ENCODE measurements at places on chromosomes 1 and 21.

DNA sequence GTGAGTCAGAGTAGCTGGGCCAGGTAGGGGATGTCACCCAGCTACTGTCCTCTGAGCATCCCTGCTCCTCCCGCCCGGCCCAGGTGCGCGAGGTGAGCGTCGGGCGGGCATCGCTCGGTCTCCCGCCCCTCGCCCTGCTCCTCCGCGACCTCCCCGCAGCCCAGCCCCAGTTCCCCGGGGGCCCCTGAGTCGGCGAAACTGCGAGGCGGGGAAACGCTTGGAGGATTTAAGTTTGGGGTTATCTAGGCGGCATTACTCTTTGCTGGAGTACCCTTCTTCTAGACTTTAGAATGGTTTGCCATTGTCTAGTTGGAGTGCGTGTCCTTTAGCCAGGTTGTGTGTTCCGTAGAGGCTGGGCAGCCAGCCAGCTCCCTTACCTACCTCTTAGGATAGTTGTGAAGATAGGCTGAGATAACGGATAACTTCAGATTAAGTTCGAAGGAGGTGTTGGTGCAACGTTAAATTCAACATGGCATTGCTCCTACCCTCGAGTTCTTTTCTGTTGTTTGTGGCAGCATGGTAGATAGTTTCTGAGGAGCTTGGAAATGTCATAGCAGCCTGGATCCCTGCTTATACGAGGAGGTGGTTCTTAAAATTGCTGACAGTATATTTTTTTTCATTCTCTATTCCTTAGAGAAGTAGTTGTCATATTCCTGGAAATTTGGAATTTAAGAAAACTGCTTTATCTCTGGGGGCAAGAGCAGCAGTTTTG, 697 bp downstream of the AGO3 start:
- no peak for DNase-seq

- DNase-seq: no peak
Observed at GRCh38 chr1:115302390-115302961, 35.6 kb downstream of the NGF start.

DNA sequence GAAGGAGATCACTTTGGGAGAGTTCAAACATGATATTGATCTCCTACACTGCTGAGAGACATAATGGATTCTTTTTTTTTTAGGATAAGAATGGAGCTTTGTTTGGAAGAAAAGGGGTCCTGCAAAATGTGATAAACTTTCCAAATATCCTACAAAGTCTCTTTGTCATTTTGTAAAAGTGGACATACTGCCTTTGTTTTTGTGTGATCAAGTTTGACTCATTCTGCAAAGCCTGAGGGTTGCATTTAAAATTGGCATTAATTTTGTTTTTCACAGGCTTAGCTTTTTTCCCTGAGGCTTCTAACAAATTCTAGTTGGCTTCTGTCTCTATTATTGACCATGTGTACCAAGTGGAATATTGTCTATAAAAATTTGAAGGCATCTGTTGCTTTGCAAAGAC, 113.2 kb downstream of the AK5 start:
- no peak for DNase-seq

- peak; percentile 89 for DNase-seq
Observed at GRCh38 chr1:204350857-204351573, 8.7 kb downstream of the PLEKHA6 start.

DNA sequence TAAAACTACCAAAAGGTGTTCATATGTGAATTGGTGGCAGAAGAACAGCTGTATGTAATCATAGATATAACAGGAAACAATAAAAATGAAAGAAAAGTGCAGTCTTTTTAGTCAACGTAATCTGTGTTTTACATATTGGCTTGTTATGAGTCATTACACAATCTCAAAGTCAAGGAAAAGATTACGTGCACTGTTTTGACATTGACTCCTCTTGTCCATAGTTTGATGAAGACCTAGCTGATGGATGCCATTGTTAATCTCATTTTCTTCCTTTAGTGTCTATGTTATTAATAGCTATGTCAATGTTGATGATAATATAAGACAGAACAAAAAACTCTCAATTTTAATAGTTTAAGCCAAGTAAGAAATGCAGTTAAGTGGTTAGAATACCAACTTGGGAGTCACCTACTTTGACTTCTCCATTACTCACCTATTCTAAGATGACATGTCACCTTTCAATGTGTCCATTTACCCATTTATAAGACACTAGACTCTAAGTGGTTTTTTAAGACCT, 84.5 kb upstream of the SAMSN1 start:
- DNase-seq: no peak

- no peak for DNase-seq
Observed at GRCh38 chr1:244362476-244362875, 89.2 kb downstream of the ADSS2 start.

Measured in left hindlimb (tissue), 1 donor.